Endothelial cell of umbilical vein (primary cell): ENCODE measurements at places on chromosomes 1 and 21. TPM values are rescaled to one million over a fixed set of nuclear protein-coding genes. Genes with fewer than 3 reads are reported as not detected.

Gene VANGL1
- total RNA-seq, result 23.4 and 24.8 TPM in 2 replicates

Gene KRTAP11-1
- total RNA-seq, result not detected in 2 replicates

Gene MROH9
- total RNA-seq, result not detected in 2 replicates

Gene NBPF26
- 9.0 and 9.2 TPM in 2 replicates for total RNA-seq

Gene SHISAL2A
- not detected in 2 replicates for total RNA-seq

Gene VCAM1
- 1.7 and 2.3 TPM in 2 replicates for total RNA-seq

Gene ZDHHC18
- total RNA-seq, result 24.0 and 25.2 TPM in 2 replicates

Gene DNM3
- 2.5 and 3.6 TPM in 2 replicates for total RNA-seq

Gene PSRC1
- total RNA-seq, result 23.4 and 29.3 TPM in 2 replicates
